ENCODE measurements at places on chromosomes 2 and 18. TPM values are rescaled to one million over a fixed set of nuclear protein-coding genes. Genes with fewer than 3 reads are reported as not detected.

Gene MPPE1
- total RNA-seq, result 16.3 TPM

Gene SLC9A4
- total RNA-seq, result under 0.01 TPM

Gene LAMA3
- 1.2 TPM for total RNA-seq

Gene STON1
- total RNA-seq, result 3.7 TPM

Gene SCN7A
- total RNA-seq, result 1.6 TPM

GRCh38 chr2:235640926-235641723, 147.3 kb downstream of the AGAP1 start:
- DNase-seq, result no peak

- no peak for DNase-seq
These were observed 26.6 kb downstream of the ONECUT2 start for GRCh38 chr18:57461652-57462269.

- no peak for DNase-seq
These were observed 154.8 kb downstream of the ZEB2 start for GRCh38 chr2:144364944-144365738.

- DNase-seq, result no peak
These were observed 40.6 kb downstream of the ZNF516 start for GRCh38 chr18:76454418-76454817.

GRCh38 chr2:21372654-21373053, 248.9 kb downstream of the TDRD15 start:
- DNase-seq, result no peak

- no peak for DNase-seq
These were observed 15.0 kb downstream of the TPGS2 start for GRCh38 chr18:36813824-36814223.

DNA sequence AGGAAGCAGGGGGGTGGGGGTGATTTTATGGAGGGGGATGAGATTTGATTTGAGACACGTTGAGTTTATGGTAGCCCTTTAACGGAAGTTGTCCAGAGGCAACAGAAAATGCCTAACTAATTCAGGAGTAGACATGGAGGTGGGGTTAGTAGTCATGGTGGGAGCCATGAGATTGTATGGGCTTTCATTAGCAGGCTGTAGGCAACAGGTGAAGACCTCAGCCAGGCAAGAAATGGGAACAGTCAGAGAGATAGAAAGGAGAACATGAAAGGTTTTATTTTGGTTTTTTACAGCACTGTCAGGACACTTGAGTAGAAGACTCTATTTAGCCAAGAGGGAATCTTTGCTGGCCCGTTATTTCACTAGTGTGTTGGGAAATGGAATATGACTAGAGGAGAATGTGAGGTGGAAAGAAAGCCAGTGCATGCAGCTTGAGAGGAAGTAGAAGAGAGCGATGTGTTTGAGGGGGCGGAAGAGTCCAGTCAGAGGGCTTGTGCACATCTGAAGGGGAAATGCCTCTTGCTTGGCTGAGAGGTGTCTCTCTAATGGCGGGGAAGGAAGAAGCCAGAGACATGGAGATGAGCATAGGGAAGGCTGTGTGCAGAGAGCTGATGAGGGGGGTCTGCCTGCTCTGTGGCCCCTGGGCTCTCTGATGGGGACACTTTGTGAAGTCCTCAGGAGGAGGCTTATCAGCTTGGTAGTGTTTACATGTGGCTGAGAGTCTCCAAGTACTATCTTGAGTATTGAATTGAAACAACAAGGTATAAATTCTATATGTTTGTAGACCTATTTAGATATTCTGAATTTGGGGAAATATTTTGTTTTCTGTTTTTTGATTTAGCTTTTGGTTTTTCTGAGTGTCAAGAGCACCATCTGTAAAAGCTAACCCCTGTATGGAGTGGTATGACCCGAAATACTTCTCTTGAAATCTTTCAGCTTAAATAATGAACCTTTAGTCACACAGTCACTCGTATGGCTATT, 66.9 kb upstream of the ITM2C start:
- no peak for DNase-seq

- DNase-seq, result no peak
These were observed 58.3 kb downstream of the HPCAL1 start for GRCh38 chr2:10360850-10361588.
